CD4-positive, alpha-beta T cell treated with Interleukin-6 at 100 ng/mL for 8 hours (primary cell): ENCODE measurements at places on chromosomes 16 and 17.

GRCh38 chr17:77165577-77165976 lies 24.8 kb downstream of the SEC14L1 start:
- no peak for DNase-seq

- peak; percentile 93 for DNase-seq
Measured at GRCh38 chr17:79074649-79075445, at the start of gene ENGASE. TSS of gene ENGASE (plus strand) at chr17:79074824. CDS start at chr17:79074945, 121 bp downstream.

DNA sequence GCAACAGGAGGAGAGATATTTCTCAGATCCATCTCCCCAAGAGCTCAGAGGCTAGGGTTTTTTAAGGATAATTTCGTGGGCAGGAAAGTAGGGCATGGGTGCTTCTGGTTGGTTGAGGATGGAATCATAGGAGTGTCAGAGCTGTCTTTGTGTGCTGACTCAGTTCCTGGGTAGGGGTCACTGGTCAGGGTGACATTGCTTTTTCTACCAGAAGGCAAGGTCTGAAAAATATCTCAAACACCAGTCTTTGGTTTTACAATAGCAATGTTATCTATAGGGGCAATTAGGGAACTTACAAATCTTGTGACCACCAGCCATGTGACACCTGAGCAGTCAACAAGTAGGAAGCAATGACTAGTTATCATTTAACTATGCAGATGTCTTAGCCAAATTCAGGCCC lies 82.9 kb upstream of the DYNLRB2 start:
- no peak for DNase-seq

GRCh38 chr16:7405166-7405565 lies 72.5 kb downstream of the RBFOX1 start:
- DNase-seq, result no peak

- DNase-seq, result no peak
Measured at GRCh38 chr16:24349320-24349719, 93.2 kb downstream of the CACNG3 start.

- DNase-seq, result no peak
Measured at GRCh38 chr16:88509749-88510069, 56.6 kb downstream of the ZFPM1 start.

DNA sequence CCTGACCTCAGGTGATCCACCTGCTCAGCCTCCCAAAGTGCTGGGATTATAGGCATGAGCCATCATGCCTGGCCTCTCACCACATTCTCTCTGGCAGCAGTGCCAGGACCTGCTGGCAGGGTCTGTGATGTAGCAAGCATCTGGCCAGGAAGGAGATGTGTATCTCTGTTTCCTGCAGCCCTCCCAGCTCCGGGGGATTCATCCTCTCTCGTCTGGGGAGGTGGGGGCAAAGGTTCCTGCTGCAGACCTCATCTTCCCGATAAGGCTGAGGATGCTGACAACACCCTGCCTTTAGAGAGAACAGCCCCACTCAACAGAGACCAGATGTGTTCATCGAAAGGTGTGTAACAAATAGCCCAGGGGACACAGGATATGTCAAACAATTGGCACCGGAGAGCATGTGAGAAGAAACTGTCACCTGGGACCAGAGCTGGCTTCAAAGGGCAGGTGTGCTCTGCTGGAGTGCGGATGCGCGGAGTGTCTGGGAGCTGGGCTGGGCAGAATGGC lies 54.8 kb upstream of the SEC14L1 start:
- DNase-seq, result no peak
